ENCODE measurements at places on chromosomes 11 and 22. TPM values are rescaled to one million over a fixed set of nuclear protein-coding genes. Genes with fewer than 3 reads are reported as not detected.

The SLC15A3 gene
- 6.2 TPM for total RNA-seq

The LMNTD2 gene
- total RNA-seq: 5.4 TPM

DNA sequence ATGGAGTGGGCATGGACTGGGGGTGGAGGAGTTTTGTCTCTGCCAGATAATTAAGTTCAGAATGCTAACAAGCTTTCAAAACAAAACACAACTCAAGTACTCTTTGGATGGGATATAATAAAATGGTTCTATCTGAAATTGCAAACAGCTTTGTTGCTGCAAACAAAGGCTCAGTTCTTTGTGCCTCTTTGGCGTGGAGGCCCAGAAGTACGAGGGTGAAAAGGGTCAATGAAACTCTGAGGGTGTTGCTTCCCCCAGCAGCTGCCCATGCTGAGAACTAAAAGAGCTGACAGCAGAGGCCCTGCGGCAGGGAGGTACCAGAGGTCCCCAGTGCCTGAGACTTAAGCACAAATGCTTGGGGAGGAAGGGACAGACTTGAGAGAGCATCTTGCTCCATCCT is 26.5 kb upstream of the IGSF22 start:
- no peak for DNase-seq

GRCh38 chr11:85672105-85672902 is 7.4 kb upstream of the CREBZF start:
- DNase-seq: no peak

GRCh38 chr11:73091521-73092305 is 50.4 kb downstream of the FCHSD2 start:
- DNase-seq: no peak

DNA sequence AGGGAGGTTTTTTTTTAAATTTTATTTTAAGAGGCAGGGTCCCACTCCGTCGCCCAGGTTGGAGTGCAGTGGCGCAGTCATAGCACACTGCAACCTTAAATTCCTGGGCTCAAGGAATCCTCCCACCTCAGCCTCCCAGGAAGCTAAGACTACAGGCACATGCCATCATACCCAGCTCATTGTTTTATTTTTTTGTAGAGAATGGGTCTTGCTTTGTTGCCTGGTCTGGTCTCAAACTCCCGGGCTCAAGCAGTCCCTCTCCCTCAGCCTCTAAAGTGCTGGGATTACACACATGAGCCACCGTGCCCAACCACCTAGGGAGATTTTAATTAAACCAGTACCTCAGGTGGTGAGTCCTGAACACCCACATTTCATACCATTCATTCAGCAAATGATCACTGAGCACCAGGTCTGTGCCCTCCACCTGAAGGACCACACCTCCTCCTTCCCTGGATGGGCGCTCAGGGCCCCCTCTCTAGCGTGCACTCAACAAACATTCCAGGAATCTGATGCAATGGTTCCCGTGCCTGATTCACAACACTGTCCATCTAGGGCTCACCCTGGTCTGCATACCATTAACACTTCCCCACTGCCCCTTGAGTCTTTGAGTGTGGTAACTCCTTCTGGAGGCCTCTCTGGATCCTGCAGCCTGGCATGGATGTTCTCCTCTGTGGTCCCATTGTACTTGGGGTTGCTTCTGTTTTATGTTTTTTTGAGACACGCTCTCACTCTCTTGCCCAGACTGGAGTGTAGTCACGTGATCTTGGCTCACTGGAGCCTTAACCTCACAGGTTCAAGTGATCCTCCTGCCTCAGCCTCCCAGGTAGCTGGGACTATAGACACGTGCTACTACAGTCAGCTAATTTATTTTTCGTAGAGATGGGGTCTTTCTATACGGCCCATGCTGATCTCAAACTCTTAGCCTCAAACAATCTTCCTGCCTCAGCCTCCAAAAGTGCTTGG is 9.6 kb upstream of the MYH9 start:
- DNase-seq: no peak

DNA sequence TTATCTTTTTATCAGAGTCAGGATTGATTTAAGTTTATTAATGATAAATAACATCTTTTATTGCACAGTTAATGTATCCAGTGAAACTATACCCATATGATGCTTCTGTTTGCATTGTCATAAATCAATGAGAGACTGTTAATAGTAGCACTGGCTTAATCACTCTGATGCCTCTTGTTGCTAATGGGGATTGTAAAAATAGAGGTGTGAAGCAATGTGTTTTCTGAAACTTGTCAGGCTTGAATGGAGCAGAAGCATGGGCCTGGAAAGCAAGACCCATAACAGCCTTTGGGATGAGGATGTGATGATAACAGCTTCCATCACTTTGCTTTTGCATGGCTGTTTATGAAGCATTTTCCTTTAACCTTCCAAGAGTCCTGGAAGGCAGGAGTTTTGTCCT is 319.7 kb downstream of the DDX10 start:
- DNase-seq: no peak

GRCh38 chr22:17271711-17272451 is 52.6 kb upstream of the ADA2 start:
- DNase-seq: no peak

All from mucosa of descending colon (tissue), 3 donors.